ENCODE measurements at places on chromosomes 1 and 21.

DNA sequence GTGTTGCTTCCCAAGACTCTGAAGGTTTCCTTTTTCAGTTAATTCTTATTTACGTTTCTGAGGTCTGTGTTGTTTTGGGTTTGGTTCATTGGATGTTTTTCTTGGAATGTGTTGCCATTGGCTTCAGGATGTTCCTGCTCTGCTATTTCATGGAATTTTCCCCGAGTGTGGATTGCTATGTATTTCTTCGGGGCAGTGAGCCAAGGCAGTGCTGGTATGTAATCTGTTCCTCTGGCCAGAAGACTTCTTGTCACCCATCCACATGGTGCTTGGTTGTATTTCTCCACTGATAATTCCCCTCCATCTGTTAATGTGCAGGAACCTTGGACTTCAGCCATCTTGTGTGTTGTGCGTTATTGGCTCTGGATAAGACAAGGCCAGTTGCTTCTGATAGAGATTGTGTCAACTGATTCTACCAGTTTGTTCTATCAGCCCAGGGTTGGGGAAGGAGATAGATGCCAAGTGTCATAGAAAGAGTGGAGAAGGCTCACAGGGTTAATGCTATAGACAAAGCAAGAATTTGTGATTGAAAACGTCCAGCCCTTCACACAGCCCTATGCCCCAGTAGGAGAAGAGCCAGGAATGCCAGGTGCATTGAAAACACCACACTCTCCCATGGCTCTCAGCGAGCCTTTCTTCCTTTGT, 505.2 kb downstream of the PLPP3 start:
- DNase-seq: no peak

DNA sequence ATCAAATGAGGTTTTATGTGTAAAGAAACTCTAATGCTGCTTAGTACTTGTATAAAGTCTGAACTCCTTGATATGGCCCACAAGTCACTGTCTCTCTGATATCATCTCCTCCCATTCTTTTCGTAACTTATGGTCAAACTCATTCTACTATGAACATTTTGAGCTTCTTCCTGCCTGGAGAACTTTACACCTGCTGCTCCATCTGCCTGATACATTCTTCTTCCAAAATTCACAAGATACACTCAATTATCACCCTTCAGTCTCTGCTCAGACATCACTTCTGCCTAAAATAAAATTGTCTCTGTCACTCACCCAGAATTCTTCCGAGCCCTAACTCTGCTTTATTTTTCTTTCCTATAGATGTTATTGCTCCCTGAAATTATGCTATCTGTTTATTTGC, 192.8 kb upstream of the LYPLAL1 start:
- no peak for DNase-seq

GRCh38 chr1:61287014-61287413, 204.7 kb downstream of the NFIA start:
- no peak for DNase-seq

DNA sequence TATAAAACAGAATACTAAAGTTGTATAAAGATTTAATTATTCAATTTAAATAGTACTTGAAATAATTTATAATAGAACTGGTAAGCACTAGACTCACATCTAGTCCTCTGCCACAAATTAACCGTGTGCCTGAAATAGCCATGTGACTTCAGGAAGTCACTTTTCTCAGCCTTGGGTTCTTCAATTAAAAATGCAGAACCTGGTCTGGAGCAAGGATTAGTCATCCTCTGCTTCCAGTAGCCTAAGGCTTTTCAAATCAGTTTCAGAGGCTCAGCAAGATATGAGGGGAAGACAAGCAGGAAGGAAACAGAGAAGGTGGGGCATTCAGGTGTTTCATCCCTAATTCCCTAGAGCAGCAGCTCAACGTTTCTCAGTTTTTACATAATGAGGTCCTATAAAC, 23.0 kb downstream of the DPH5 start:
- no peak for DNase-seq

- no peak for DNase-seq
Observed at GRCh38 chr21:31164713-31165694, 126.7 kb upstream of the KRTAP19-8 start.

- DNase-seq: no peak
Observed at GRCh38 chr1:29323636-29324035, 87.3 kb downstream of the PTPRU start.

DNA sequence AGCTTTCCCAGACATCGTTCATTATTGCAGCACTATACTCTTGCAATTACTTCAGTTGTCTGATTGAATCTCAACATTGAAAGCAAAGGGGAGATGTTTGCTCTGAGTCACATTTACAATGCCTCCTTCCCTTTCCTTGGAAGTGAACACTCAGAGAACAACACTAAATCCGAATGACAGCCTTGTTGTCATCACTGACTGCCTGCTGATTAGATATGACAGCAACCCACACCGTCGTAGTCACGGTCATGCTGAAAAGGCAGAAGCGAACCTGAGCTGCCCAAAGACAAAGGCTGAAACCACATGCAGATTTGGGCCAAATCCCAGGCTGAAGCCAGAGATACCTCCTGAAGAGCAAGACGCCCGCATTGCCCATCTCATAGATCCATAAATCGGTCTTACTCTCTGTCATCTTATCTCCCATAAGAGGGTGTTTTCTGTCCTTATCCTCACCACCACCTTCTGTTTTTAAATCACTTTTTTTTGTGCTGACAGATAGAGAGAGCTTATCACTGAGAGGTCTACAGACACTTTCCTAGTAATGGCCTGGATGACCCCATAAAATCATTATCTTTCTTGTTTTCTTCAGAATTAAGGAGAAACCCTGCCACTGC, 47.5 kb downstream of the TMCO4 start:
- no peak for DNase-seq

DNA sequence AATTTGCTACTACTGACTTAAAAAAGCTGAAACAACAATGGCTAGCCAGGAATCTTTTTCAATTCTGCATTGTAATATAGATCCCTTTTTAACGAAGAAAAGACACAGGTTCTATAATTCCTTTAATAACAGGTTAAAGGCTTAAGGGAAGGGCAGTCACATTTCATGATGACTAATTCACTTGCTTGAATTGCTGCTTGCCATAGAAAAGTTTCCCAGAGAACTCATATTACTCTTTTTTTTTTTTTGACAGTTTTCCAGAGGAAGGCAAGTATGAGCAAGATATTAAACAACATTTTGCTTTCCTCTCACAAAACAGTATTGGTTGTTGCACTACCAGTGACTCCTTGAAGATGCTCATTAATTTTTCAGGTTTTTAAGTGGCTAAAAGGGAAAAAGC, 60.9 kb downstream of the IL23R start:
- DNase-seq: no peak

GRCh38 chr1:186974774-186975181, 146.0 kb downstream of the PLA2G4A start:
- DNase-seq: no peak

DNA sequence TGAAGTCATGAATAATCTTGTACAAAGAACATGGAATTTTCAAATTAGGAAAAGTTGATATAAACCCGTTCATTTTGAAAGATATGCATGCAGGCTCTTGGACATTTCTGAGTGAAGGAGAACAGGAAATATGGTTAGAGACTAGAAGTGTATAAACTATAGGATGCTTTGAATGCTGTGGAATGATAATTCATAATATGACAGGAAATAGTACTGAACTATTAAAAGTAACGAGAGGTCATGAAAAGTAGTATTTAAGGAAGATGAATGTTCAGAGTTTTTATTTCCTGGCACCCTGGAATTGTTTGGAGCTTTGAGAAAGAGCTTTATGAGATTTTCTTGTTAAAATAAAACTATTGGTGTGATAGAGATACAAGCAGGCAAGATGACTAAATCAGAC, 18.7 kb upstream of the CRB1 start:
- DNase-seq: no peak

DNA sequence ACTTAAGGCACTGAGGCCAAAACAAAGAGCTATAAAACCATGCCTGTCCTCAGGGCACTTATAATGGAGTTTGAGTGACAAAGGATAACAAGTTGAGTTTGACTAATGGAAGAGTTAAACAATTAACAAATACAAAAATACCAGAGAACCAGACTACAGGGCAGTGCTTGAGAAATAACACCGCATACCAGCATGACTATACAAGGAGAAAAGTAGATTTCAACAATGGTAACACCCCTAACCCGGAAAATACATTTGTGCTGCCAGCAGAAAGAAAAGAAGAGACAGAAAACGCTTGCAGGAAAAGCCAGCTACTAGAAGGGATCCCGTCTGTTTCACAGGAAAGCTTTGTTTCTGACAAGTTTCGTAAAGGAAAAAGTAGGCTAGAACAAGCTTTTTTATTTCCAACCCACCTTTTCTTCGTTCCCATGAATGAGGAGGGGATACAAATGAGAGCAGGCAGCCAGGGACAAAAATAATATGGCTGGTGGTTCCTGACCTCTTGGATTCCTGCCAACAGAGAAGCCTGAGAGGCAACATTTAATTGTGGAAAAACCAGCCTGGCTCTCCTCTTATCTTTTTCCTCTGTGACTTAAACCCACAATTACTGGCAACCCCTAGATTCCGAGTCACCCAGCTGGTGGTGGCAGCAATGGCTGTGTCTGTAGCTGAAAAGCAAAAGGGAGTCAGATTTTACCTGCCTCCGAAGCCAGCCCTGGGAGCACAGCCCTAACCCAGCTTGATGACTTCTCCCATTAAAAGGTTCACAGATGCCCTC, 56.5 kb downstream of the WLS start:
- DNase-seq: no peak

GRCh38 chr1:112927462-112927990, 28.5 kb downstream of the SLC16A1 start:
- DNase-seq: no peak

GRCh38 chr1:116110567-116111523, at the start of gene MAB21L3:
Gene MAB21L3, plus strand, starts transcription at chr1:116111399. Its CDS starts 1,217 bp downstream, at chr1:116112616.
- DNase-seq: no peak

DNA sequence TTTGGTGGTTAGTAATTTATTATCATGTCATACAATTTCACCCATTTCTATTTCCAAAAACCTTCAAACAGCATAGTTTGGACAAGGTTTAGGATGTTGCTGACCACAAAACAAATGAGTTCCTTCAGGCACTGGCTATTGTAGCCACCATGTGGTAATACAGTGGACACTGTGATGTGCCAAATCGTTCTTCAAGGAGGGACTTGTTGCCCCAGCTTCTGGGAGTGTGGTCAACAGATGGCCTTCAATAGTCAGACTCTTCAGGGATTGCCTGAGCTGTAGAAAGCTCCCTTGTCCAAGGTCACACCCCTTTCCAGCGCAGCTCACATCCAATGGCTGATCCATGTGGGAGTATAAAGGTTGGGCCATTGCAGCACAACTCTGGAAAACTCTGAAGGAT, 2.6 kb downstream of the PDE4B start:
- DNase-seq: no peak

- no peak for DNase-seq
Observed at GRCh38 chr21:34615487-34615814, 538 bp upstream of the RCAN1 start.

DNA sequence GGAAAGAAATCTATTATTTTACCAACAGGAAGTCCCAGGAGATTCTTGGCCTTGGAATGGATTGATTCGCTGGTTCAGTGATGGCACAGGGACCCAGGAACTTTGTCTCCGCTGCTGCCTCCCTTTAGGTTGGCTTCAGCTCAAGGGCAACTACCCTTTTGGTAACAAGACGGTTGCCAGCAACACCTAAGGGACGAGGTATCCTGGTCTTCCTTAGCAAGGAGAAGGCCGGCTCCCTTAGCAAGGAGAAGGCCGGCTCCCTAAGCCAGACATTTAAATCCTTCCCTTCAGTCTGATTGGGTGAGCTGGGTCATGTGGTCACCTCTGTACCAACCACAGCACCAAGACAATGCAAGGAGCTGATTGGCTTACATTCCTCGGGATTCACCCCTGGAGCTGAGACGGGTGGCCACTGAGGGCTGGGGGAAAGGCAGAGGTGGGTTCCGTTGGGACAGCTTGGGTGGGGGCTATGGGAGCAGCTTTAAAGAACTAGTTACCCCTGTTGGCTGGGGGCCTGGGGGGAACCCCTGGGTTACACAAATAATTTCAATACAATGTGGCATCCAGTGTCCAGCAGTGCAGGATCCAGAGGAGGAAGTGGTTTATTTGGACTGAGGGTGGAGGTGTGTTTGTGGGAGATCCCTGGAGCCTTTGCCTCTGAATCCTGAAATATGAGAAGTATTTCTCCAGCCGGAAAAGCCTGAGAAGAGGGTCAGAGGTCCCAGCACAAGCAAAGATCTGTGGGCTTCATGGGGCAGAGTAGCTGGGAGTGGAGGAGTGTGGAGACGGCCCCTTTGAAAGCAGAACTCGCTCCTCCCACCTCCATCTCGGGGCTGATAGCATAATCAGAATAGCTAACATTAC, 20.7 kb upstream of the CLIC4 start:
- no peak for DNase-seq

DNA sequence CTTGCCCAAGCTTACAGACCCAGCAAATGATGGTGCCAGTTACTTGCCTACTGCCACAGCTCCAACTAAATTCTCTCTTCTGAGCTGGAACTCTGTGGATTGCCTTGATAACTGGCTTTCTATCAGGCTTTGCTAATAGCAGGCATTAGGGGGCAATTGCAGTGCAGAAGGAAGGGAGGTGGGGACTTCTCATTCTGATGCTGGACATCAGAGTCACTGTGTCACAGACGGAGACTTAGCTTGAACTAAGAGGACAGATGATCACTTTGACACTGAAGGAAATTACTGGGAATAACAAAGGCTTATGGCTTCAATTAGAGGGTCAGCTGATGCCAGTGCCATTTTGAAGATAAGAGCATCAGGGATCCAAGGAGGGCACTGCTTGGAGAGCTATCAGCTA, 114.5 kb downstream of the DDX20 start:
- no peak for DNase-seq

GRCh38 chr1:41664861-41665640, 180.6 kb upstream of the EDN2 start:
- DNase-seq: no peak

DNA sequence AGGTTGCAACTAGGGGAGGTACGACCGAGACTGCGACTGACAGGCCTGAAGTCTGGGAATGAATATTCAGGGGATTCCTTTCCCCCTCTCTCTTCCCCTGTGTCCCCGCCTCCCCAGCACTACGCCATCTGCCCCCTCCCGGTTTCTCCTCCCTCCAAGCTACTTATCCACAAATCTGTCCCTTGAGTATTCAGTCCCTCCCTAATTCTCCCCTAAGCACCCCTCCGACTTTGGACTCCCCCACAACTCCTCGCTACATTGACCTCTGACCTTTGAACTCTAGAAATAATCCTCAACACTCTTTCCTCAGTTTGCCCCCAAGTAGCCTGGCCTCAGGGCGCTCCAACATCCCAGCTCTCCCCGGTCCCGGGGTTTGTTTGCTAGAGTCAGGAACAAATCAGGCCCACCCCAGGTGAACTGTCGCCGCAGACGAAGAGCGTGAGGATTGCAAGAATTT, 393 bp downstream of the LYSMD1 start:
- no peak for DNase-seq

GRCh38 chr1:159958719-159959380, 4.8 kb upstream of the SLAMF9 start:
- DNase-seq: no peak

- no peak for DNase-seq
Observed at GRCh38 chr21:37145635-37146111, 72.6 kb downstream of the TTC3 start.

Measured in stimulated activated CD4-positive, alpha-beta T cell treated with anti-CD3 and anti-CD28 coated beads, Interleukin-15, amount 100 ng/mL, for 48 hours (primary cell).